ENCODE measurements at places on chromosomes 1 and 21.

DNA sequence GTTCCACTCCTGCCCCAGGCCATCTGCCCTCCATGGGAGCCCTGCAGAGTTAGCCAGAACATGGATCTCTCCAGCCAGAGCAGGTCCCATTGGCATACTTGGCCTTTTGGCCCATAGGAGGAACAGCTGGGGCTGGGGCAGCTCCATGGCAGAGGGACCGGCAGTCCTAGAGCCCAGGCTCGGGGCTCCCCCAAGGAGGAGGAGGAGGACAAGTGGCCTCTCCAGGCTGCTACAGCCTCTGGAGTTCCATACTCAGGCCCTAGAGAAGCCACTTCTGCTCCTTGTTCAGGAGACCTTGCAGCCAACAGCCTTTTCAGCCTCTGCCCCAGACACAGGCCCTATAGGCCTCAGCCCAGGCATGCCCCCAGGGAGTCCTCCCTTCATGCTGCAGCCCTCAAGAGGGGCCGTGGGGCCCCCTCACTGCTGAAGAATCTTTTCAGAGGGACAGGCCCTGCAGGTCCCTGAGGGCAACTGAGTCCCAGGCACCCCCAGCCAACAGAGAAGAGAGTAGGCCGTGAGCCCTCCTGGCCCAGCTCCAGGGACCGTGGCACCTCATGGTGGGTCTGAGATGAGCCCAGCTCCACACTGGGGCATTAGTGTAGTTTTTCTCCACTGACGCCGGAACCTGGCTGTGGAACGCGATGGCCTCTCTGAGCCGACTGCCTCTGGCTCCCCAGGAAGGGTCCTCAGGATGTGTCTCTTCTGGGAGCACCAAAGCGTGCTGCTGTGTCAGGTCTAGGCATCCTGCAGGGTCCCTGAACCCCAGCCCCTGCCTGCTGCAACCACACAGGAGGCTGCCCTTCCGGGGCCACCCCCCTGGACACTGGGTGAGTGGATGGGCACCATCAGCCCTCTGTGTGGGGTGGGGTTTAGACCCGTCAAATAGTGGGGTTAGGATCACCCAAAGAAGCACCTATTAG lies 297.6 kb upstream of the VAMP3 start:
- DNase-seq = no peak

- DNase-seq = no peak
Observed at GRCh38 chr1:14666373-14666772, 67.9 kb downstream of the KAZN start.

DNA sequence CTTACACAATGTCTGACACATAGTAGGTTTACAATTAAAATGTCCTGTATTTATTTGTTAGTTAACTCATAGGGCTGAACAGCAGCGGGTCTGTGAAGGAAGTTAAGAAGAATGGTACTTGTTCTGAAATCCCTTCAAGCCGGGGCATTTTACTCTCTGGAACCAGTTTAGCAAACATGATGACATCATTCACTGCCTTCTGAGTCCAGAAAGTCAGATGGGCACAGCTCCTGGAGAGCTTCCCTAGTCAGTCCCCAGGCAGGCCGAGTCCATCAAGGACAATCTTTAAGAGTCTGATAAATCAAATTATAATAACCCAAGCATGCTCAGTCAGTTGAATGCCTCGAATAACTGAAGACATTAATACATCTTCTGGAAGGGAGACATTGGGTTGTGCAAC lies 125.4 kb upstream of the DAB1 start:
- no peak for DNase-seq

GRCh38 chr1:72649211-72649888 lies 367.0 kb upstream of the NEGR1 start:
- no peak for DNase-seq

DNA sequence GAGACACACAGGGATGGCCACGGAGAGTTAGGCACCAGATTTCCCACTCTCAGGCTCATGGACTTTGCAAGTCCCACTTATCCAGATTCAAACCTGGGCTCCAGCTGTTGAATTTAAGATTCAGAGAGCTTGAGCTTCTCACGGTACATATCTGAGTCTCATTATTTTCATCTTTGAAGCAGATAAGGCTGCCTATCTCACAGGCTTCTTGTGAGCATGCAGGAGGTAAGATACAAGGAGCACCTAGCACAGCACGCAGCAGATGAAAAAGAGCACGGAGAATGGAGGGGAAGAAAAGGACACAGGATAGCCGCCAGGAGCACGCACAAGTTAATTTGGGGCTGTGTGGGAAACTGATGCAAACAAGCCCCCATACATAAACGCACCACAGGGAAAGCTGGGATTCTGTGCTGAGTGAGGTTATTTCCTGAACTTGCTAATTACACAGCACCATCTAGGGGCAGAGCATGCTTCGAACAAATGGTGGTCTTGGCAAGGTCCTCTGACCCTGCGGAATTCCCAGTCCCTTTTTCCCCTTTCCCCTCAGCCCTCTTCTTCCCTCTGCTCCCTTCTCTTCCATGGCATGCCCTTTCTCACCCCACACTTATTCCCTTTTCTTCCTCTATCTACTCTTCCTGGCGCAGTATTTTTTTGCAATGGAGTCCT lies 134.7 kb upstream of the VANGL1 start:
- no peak for DNase-seq

- no peak for DNase-seq
Observed at GRCh38 chr21:28771790-28772501, 220.7 kb downstream of the LTN1 start.

Data from NCI-H510A (cell line).